COR-L47 (cell line): ENCODE measurements at places on chromosomes 1 and 21.

GRCh38 chr1:156676820-156677615 lies at the start of gene NES:
Gene NES, minus strand, starts transcription at chr1:156677407. Its CDS starts 143 bp downstream, at chr1:156677264.
- DNase-seq: peak; percentile 70

GRCh38 chr1:7295946-7296345 lies 475.1 kb upstream of the VAMP3 start:
- DNase-seq: no peak

DNA sequence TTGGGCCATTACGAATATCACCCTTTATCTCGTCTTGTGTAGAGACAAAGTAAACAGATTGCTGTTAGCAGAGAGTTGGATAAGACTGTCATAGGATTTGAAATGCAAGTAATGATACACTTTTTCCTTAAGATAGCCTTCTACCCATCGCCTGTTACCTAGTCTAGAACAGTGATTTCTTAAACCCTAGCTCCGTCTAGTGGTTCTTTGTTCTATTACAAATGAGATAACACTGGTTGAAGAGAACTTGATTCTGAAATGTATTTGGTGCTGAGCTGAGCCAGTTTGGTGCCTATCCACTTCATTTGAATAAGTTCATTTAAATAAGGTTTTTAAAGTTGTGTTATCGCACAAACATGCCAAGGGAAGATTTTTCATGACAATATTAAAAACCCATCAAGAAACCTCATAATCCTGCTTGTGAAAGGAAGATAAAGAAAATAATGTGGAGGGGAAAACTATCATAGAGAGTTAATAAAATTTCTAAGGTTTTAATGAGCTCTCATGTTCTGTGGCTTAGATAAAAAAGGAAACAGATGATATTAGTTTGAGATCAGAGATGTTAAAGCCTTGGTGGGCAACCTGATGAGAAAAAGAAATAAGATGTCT lies 1.5 kb upstream of the KCNH1 start:
- DNase-seq: peak; percentile 24

DNA sequence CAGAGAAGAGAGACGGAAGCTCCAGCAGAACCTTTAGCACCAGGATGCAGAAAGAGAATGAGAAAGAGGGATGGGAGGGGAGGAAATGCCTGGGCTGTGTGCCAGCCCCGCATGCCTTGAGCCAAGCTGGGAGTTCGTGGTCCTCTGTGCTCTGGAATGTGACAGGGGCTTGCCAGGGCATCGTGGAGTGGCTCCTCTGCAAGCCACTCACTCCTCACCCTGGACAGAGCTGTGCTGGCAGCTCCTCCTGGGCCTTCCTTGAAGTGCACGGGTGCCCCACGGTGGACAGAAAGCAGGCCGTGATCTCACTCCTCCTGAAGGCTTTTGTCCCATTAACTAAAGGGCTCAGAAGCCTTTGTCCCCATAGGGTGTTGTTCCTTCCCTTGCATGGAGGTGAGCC lies 34.8 kb upstream of the PRELP start:
- DNase-seq: no peak

GRCh38 chr1:72064196-72065075 lies 217.9 kb downstream of the NEGR1 start:
- DNase-seq: no peak

DNA sequence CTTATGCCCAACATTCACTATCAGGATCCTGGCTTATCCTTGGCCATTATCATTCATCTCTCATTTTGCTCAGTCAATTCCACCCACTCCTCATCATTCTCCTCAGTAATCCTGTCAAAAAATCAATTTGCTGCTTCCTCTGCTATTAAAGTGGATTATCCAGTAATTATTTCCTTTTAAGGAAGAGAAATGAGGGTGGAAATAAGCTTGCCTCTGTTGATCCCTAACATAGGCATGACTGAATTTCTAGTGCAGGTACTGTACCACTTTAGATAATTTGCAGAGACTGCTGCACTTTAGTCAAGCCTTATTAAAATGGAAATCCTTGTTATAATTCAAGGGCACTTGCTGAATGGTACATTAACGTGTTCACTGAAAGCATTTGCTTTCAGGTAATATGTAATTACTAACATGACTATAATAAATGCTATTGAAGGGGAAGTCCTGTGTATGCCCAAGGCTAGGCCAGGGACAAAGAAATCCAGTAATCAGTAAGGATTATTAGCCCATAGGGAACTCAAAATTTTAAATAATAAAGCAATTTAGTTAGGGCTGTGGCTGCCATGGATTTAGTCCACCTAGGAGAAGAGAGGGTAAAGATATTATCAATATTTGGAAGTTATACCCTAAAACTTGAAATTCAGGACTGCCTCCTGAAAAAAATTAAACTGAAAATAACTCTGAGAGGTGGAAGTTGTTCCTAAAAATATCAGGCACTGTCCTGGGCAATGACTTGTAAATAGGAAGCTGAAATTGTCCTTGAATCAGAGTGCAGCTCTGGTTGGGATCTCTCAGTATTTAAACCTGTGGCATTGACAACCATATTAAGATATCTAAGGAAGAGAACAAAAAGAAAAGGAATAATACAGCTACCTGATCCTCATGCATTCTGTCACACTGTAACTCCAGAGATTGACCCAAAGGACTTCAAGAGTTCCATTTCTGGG lies 43.4 kb downstream of the RGS2 start:
- DNase-seq: peak; percentile 46
